ENCODE measurements at places on chromosomes 7 and 10. TPM values are rescaled to one million over a fixed set of nuclear protein-coding genes. Genes with fewer than 3 reads are reported as not detected.
A peak's percentile ranks its signal among the peaks of the same experiment; 100 is the strongest.

GARIN1A gene
- 5.4 TPM for polyA plus RNA-seq

MYL10 gene
- not detected for polyA plus RNA-seq

DNA sequence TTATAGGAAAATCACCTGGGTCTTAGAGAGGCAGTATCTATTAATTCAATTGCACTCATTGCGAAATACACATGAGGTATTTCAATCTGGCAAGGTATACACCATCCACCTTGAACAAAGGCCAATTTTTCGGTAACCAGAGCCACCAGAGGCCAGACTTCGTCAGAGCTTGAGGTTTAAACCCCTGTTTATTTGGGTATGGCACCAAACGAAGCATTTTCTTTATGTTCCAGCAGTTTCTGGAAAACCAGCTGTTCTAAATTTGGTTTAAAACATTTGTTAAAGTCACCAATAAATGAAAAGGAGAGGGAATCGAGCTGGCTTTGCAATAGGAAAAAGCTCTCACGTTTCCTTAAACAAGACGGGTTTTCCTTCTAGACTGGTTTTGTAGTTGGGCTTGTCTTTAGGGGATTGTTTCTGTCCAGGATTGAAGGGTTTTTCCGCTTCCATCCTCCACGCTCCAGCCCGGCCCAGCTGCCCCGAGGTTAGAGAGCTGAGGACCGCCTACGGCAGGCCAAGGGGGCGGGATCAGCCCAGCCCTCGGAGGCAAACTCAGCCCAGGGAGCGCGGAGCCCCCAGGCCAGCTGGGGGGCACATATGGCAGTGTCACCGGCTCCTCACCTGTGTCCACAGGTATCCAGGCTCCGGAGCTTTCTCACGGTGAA, 539.4 kb upstream of the MGMT start:
- DNase-seq = no peak

GRCh38 chr7:92375013-92375412, 72.3 kb upstream of the GATAD1 start:
- no peak for DNase-seq

DNA sequence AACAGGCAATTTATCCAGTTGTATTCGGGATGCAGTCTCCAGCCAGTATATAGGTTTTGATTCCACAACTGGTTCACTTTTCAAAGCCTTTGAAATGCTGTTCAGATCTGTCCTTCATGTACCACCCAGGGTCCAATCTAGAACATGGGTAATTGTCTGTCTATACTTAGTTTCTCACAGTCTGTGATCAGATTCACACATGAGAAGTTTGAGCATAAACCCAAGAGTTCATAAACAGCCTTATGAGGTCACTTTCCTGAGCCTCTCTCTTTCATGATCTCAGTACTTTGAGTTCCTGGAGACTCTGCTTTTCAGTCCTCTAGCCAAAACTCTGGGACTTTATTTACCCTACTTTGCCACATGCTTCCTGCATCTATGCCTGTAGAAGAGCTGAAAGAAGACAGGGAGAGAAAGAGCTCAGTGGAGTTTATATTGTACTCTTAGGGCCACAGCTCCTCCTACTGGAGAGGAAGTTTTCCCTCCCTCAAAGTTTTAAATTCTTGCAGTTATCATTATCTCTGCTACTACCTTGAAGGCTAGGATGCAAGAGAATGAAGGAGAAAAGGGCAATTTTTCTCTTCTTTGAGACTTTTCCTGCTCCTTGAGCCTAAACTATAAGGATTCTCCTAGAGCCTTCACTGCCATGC, 172.0 kb downstream of the ZEB1 start:
- no peak for DNase-seq

- DNase-seq = no peak
Measured at GRCh38 chr7:69263550-69263949, 334.7 kb upstream of the AUTS2 start.

DNA sequence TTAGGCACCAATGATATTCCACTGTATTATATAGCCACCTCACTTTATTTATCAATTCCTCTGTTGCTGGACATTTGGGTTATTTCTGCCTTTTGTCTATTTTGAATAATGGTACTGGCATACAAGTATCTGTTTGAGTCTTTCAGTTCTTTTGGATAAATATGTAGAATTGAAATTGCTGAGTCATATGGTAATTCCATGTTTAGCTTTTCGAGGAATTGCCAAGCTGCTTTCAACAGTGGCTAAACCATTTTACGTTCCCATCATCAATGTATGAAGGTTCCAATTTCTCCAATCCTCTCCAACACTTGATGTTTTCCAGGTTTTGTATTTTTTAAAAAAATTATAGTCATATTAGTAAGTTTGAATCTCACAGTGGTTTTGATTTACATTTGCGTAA, 42.3 kb downstream of the JMJD1C start:
- no peak for DNase-seq

GRCh38 chr7:116984917-116985316, 31.6 kb downstream of the ST7 start:
- peak; percentile 20 for DNase-seq

Data from spinal cord (tissue), 10 donors.